ENCODE measurements at places on chromosomes 12 and 14. TPM values are rescaled to one million over a fixed set of nuclear protein-coding genes. Genes with fewer than 3 reads are reported as not detected.

Gene TMEM121
- 1.4 TPM for polyA plus RNA-seq

Gene TSPAN19
- polyA plus RNA-seq: not detected

Gene KDM2B
- 46.5 TPM for polyA plus RNA-seq

Gene CACNA2D4
- 0.46 TPM for polyA plus RNA-seq

Gene PROX2
- polyA plus RNA-seq: not detected

Gene BHLHE41
- 2.3 TPM for polyA plus RNA-seq

DNA sequence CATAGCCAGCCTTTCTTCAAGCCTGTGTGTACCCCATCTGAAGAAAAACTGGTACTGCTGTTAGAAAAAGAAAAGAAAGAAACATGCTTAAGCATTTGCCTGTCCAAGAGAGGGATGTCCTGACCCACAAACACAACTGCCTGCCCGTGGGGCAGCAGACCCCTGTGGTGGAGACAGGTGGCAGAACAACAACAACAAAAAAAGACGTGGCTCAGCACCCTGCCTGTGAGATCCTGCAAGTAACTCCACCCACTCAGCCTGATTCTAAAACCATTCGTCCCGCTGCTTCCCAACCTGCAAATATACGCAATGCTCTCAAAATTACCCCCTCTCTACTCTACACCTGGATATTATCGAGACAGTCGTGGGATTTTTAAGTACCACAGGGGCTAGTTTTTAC, 64.9 kb upstream of the ZDHHC17 start:
- no peak overlapping the region for H3K4me3 ChIP-seq
- H3K4me1 ChIP-seq: no peaks in the 10 kb centered on the region
- H3K27ac ChIP-seq: no peak overlapping the region
- DNase-seq: no peak
- no peaks in the 10 kb centered on the region for H3K36me3 ChIP-seq

DNA sequence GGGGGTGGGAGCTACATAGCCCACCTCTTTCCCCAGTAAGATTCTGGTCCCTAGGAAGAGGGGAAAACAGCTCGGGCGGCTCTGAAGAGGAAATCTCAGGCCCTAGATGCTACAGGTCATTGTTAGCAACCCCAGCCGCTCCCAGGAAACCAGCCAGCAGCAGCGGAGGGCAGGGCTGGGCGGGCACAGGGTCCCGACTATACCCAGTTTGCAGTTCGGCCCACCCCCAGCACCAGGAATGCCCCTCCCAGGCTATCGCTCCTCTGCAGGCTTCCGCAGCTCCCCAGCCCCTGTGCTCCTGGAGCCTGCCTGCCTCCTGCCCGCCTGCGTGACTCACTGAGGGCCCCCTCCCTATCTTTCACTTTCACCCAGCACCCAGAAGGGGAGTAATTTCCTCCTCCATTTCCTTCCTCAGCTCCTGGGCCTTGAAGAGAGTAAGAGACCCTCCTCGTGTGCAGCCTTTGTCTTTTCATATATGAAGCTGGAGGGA, 27.2 kb upstream of the PNMA1 start:
- peaks cover 80% of the 10 kb centered on the region for H3K4me1 ChIP-seq
- H3K4me3 ChIP-seq: peak overlapping the region; percentile 90
- H3K27me3 ChIP-seq: no peaks in the 10 kb centered on the region
- peak overlapping the region; percentile 97 for H3K27ac ChIP-seq
- no peaks in the 10 kb centered on the region for H3K36me3 ChIP-seq

- H3K36me3 ChIP-seq: no peaks in the 10 kb centered on the region
- no peak overlapping the region for H3K27ac ChIP-seq
- DNase-seq: no peak
These were observed 864.6 kb upstream of the SEL1L start for GRCh38 chr14:82398256-82398655.

DNA sequence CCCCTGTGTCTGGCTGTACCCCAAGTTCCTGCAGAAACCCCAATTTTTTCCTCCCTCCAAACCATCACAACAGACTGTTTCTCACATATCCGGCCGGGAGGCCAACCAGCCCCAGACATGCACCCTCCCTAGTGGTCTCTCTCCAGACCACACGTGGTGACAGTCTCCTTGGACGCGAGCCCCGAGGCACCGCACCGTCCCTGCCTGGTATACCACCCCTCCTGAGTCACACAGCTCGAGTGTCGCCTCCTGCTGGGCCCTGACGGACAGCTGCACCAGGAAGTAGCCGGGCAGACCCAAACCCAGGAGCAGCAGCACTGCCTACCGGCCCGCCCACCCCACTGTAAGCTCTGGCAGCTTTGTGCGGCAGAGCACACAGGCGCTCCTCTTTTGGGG, 97.4 kb downstream of the RFLNA start:
- H3K4me3 ChIP-seq: peak overlapping the region; percentile 91
- peak overlapping the region; percentile 95 for H3K27ac ChIP-seq
- H3K4me1 ChIP-seq: peaks cover 27% of the 10 kb centered on the region
- DNase-seq: no peak
- no peaks in the 10 kb centered on the region for H3K27me3 ChIP-seq
- no peaks in the 10 kb centered on the region for H3K36me3 ChIP-seq

DNA sequence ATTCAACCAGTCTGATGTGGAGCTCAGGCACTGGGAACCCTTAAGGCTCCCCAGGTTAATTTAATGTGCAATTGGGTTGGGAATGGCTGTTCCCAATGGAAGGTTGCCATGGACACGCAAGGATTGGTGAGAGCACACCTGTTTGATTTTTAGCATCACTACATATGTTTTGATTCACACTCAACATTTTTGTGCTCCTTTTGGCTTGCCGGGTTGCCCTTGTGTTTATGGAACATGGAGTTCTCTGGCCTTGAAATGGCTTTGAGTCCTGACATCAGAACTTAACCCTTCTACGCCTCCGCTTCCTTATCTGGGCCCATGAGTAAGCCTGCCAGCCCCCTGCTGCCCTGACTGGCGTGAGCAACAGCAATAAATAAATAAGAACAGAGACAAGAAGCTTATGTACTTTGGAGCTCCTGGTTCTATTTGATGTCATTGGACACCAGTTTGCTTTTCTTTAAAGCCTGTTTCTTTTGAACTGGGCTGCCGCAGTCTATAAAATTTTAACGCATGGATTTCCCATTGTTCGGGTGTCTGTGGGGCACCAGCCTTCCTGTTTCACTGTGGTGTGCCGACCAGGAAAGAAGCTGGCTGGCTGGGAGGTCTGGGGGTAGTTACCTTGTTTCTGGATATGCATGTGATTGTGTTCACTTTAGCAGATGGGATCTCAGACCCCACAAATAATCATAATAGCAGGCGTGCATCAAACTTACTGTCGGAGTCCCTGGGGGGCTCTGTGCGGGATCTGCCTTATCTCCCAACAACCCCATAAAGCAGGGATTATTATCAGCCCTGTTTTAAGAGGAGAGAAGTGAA, 27.8 kb downstream of the TBX3 start:
- no peaks in the 10 kb centered on the region for H3K36me3 ChIP-seq
- no peak overlapping the region for H3K4me3 ChIP-seq
- H3K27me3 ChIP-seq: peaks cover 8% of the 10 kb centered on the region

DNA sequence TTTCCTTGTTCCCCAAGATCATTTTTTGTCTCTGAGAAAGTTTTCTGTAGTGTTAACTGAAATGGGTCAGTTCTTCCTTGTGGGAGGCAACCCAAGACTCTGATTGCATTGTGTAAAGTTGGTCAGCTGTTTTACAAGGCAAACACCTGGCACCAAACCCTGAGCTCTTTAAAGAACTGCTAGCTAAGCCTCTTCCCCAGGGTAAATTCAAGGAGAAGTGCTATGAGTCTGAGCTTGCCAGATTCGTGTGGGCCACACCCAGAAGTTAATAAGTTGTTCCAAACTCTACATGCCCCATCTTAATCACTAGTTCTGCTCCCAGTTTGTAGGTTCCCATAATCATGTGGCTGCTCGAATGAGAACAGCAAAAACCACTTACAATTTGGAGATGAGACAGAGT, 214.5 kb downstream of the BTG1 start:
- DNase-seq: no peak
- H3K36me3 ChIP-seq: no peaks in the 10 kb centered on the region
- no peak overlapping the region for H3K4me3 ChIP-seq

GRCh38 chr14:20848316-20848954, 42.8 kb upstream of the RNASE3 start:
- H3K27me3 ChIP-seq: no peaks in the 10 kb centered on the region
- peaks cover 19% of the 10 kb centered on the region for H3K4me1 ChIP-seq
- no peak overlapping the region for H3K4me3 ChIP-seq
- DNase-seq: no peak

DNA sequence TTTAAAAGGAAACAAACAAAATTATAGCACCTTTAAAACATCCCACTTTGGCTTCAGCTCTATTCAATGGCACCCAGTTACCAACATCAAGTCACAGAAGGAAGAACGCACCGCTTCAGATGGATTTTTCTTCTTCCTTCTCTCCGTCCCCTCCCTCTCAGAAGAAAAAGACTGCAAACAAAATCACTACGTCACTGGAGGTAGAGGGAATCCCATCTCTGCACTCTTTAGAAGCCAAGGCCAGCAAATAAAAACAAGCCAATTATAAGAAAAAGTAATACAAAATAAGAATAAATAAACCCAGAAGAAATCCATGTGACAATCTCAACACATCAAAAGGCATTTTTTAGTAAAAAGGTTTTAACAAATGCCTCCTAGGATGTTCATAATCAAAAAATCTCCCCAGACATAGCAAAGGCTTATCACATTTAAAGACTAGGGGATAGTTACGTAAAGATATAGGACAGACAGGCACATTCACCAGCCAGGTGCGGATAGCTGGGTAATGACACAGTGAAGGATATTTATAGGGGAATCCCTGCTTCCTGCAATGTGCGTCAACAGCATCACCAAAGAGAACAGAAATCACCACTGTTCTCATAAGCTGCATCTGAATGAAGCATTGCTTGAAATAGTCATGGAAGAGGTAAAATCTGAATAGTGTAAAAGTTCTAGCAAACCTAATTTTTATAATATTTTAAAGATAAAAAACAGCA, 89.4 kb downstream of the R3HDM2 start:
- no peak overlapping the region for H3K27ac ChIP-seq
- peaks cover 4% of the 10 kb centered on the region for H3K4me1 ChIP-seq
- H3K27me3 ChIP-seq: no peaks in the 10 kb centered on the region
- no peak overlapping the region for H3K4me3 ChIP-seq
- peaks cover 8% of the 10 kb centered on the region for H3K36me3 ChIP-seq
- DNase-seq: no peak

GRCh38 chr14:92321701-92322100, 1.3 kb upstream of the SLC24A4 start:
- peaks cover 4% of the 10 kb centered on the region for H3K4me1 ChIP-seq
- H3K27me3 ChIP-seq: peaks cover 62% of the 10 kb centered on the region
- H3K36me3 ChIP-seq: peaks cover 11% of the 10 kb centered on the region

- H3K27me3 ChIP-seq: peaks cover 7% of the 10 kb centered on the region
- H3K36me3 ChIP-seq: no peaks in the 10 kb centered on the region
- H3K4me1 ChIP-seq: peaks cover 29% of the 10 kb centered on the region
- DNase-seq: peak; percentile 46
- H3K27ac ChIP-seq: peak overlapping the region; percentile 90
- no peak overlapping the region for H3K4me3 ChIP-seq
These were observed 99.4 kb upstream of the PARP11 start for GRCh38 chr12:3972576-3972975.

DNA sequence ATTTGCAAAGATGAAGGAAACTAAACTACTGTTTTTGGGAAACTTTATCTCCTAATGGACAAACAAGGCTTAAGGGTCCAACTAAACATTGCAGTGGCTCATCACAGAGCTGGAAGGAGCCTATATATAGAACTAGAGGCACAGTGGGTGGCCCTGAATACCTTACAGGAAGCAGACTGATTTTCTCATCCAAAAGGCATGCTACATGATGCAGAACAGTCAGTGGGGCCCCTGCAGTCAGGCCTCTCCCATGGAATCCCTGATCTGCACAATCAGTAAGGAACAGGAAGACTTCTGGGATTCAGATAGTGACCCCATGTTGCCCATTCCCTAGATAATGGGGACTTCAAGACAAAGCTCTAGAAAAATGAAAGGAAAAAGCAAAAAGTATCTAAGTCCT, 1.9 kb upstream of the LLPH start:
- DNase-seq: no peak
- H3K4me1 ChIP-seq: peaks cover 33% of the 10 kb centered on the region
- H3K27ac ChIP-seq: no peak overlapping the region
- H3K27me3 ChIP-seq: no peaks in the 10 kb centered on the region
- H3K4me3 ChIP-seq: no peak overlapping the region
- H3K36me3 ChIP-seq: peaks cover 7% of the 10 kb centered on the region

DNA sequence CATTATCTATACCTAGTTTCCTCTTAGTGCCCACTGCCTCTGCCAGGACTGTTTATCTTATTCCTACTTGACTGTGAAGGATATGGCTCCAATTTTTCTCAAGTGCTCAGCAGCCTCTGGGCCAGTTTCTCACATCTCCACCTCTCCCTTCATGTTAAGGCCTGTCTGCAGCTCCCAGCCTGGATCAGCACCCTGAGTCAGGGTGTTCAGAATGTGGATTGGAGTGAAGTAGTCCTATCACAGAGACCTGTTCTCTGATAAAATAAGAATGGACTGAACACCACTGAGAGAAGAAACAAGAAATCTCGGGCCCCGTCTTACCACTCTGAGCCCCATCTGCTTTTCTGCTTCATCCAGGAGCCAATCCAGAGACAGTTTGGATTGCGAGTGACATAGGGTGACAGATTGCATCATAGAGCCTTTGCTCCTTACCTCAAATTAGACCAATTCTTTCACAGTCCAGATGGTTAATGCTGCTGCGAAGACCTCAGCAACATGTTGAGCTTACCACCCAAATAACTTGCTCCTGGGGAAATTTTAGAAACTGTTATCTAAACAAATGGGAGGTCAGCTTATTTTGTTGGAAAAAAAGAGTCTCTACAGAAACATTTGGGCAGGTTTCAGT, 473.1 kb downstream of the PDZRN4 start:
- H3K4me3 ChIP-seq: no peak overlapping the region
- H3K27me3 ChIP-seq: no peaks in the 10 kb centered on the region
- no peak overlapping the region for H3K27ac ChIP-seq

GRCh38 chr12:13193505-13194231, 2.9 kb upstream of the EMP1 start:
- no peak overlapping the region for H3K4me3 ChIP-seq
- no peak overlapping the region for H3K27ac ChIP-seq
- no peaks in the 10 kb centered on the region for H3K36me3 ChIP-seq

DNA sequence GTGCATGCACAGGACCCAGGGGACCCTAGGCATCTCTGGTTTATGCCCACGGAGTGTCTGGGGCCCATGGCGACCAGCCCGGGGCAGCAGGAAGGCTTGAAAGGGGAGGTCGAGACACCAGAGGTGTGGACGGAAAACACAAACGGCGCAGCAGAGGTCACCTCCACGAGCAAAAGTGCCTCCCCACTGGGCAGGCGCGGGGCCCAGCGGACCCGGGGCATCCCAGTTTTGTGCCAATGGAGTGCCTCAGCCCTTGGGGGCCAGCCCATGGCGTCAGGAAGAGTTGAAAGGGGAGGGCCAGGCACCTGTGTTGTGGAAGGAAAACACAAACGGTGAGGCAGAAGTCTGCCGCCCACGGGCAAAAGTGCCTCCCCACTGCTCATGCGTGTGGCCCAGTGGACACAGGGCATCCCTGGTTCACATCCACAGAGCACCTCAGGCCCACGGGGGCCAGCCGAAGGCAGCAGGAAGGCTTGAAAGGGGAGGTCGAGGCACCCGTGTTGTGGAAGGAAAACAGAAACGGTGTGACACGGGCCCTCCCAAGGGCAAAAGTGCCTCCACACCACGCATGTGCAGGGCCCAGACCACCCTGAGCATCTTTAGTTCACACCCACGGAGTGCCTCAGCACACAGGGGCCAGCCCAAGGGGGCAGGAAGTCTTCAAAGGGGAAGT, 378.8 kb downstream of the ALG10 start:
- H3K27me3 ChIP-seq: no peaks in the 10 kb centered on the region
- no peak for DNase-seq
- no peak overlapping the region for H3K4me3 ChIP-seq
- no peaks in the 10 kb centered on the region for H3K36me3 ChIP-seq
